ENCODE measurements at places on chromosomes 4 and X.
A peak's percentile ranks its signal among the peaks of the same experiment; 100 is the strongest.

DNA sequence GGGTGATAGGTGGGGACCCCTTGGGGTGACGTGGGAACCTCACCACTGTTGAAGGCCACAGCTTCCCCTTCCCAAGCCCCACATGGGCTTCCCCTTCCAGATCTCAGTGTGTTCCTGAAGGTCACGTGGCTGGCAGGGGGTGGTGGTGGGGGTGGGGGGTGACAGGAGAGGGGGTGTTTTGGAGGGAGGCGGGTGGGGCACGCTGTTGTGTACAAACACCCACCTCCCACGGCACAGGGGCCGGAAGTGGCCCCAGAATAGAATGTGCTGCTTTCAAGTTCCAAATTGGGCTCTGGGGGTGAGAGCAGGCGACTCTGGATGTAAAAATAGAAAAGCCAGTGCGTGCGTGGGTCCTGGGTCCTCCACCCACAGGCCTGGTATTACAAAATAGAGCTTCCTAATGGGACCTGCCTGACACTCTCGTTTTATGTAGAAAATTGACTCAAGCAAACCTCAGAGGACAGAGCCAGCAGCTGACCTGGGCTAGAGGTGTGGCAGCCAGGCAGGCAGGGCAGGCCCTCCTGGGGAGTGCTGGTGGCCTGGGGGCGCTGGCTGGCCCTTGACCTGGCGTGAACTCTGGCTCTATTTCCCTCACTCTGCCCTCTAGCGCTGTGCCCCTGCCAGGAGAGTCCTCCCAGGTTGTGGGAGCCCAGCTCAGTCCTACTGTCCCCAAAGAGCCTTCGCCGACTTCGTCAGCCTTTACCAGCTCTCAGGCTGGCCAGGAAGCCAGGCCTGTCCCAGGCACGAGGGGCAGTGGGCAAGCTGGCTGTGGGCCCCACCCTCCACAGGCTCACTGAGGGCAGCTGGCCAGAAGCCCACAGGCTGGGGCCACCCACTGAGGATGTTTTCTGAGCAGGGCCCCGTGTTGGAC lies 5.4 kb upstream of the SH3BP2 start:
- peak; percentile 64 for DNase-seq

DNA sequence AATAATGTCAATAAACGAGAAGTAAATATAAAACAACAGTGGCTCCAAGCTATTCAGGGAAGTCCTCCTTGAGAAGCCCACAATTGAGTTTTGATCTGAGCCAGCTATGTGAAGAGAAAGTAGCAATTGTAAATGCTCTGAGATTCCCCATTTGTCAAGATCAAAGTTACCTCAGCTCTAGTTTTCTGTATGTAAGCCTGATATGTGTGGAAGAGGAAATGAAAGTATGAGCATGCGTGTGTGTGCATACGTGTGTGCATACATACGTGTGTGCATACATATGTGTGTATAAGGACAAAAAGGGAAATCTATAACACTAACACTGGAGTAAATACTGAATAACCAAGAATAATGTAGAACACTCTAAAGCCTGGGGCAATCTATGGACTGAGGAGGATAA lies 130.3 kb downstream of the SCFD2 start:
- no peak for DNase-seq

DNA sequence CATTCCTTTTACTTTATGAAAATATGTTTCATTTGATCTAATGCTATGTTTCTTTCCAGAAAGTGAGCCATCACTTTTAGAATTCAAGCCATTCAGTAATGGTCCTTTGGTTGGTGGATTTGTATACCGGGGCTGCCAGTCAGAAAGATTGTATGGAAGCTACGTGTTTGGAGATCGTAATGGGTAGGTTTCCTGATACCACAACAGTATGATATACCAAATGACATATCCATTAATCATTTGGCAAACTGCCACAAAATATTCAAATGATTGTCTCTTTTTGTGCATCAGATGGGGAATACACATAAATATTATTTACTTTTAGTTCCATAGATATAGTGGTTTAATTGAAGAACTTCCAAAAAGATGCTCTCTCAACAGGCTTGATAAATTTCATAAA lies 68.2 kb downstream of the HHIP start:
- no peak for DNase-seq

DNA sequence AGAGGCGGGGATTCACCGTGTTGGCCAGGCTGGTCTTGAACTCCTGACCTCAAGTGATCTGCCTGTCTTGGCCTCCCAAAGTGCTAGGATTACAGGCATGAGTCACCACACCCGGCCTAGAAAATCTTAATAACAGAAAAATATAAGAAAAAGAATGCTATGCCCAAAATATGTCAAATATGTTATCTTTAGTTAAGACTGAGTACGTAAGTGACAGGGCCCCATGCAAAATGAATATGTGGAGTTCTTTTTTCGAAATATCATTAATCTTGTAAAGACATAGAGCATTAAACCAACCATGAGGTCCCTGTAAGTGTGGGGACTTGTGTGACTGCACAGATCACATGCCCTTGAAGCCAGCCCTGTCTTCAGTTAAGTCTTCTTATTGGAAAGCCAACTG lies 8.9 kb upstream of the ZNF518B start:
- no peak for DNase-seq

- DNase-seq, result no peak
Measured at GRCh38 chr4:156536661-156537060, 434.9 kb downstream of the PDGFC start.

- DNase-seq, result no peak
Measured at GRCh38 chrX:138287205-138287877, 424.2 kb downstream of the FGF13 start.

- no peak for DNase-seq
Measured at GRCh38 chr4:124931050-124931449, 218.5 kb upstream of the ANKRD50 start.

DNA sequence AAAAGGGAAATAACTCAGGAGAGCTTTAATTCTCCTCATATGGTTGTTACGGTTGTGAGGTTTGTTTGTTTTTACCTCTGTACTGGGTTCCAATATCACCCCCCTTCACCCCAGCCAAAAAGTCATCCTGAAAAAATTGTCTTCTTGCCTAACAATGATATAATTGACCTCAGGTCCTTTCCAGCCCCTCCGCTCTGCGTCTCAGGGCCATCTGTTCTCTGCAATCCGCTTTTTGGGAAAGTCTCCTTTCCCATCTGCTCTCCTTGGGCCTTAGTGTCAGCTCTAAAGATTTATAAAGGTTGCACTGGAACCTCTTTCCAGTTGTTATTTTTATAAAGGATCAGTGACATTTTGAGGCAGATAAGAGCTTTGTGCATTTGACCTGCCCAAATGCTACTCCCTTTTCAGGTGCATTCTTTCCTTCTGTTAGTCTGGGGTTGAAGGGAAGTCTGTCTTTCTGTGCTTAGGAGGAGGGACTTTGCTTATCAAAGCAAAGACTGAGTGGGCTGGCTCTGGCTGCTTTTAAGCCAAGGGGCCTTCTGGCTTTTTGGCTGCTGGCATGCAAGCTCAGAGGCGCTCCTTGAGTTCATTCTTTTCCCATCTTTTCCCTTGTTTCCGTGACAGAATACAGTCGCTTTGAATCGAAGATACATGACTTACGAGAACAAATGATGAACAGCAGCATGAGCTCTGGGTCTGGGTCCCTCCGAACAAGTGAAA lies 34.1 kb downstream of the DLG3 start:
- no peak for DNase-seq

DNA sequence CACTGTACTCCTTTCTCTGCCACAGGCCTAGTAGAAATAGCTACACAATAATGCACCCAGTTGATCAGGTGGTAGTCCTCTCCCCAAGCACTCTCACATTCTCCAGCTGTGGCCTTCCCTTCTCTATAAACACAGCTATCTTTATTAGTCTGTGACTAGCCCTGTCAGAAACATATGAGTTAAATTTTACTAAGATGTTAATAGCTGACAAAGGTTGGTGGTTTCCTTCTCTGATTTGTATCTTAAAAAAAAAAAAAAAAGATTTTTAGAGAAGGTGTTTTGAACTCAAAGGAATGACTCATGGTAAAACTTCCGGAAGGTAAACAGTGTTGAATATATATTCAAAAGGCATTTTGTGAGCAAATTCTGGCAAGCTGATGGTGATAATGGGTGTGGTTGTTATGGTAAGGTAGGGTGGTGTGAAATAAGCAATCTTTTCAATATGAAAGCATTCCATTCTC lies 327.4 kb downstream of the PPP3CA start:
- DNase-seq, result peak; percentile 63

DNA sequence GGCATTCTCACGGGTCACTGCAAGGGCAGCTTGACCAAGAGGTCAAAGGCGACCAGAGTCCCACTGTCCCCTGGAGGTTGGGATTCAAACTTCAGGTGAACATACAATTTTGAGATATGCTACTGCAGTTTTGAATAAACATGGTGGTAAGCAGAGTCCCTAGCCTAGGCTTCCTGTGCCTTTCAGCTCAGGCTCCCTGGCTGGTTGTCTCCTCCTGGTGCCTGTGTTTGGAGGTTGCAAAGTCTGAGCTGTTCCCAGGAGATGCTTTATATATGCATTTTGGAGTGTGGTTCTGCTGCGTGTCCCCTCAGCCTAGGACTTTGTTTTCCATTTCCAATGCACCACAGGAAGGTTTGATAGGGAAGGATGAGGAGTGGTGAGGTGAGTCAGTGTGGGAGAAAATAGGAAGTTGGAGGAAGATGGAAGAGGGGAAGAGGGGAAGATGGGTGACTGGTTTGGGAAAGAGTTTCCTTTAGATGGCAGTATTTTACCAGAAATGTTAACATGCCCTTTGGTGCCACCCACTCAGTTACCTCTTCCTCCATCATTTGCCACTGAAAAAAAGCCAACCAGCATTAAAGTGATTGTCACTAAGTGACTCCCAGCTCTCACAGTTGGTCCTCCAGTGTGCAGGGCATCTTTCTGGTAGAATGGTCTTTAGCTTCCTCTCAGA lies 211.7 kb upstream of the AGTR2 start:
- no peak for DNase-seq

DNA sequence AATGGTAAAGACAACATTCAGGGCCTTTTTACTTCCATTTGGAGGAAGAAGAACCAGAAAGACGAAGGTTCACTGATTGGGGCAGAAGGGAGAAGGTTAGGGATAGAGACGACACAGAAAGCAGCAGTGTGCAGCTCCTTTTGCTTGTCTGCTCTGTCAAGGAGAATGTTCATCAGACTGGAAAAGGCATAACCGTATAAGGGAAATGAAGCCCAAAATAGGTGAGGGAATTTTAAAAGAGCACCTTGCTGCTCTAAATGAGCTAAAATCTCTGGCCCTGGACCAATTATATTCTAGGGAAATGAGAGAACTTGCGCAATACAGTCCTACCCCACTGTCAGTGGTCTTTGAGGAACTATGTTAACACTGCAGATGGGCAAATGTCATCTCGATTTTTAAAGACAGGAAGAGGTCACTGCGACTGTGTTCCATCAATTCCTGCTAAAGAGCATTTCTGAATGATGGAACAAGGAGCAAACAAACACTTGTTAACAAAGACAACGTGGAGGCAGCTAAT lies 909.8 kb upstream of the FTHL17 start:
- no peak for DNase-seq

GRCh38 chr4:15964159-15964558 lies 1.2 kb upstream of the FGFBP2 start:
- DNase-seq, result no peak

GRCh38 chr4:105641845-105642244 lies 66.6 kb downstream of the INTS12 start:
- no peak for DNase-seq

GRCh38 chrX:118879586-118879985 lies 56.0 kb downstream of the ZCCHC12 start:
- DNase-seq, result no peak

GRCh38 chrX:152444338-152444737 lies 6.8 kb downstream of the GABRA3 start:
- DNase-seq, result no peak

DNA sequence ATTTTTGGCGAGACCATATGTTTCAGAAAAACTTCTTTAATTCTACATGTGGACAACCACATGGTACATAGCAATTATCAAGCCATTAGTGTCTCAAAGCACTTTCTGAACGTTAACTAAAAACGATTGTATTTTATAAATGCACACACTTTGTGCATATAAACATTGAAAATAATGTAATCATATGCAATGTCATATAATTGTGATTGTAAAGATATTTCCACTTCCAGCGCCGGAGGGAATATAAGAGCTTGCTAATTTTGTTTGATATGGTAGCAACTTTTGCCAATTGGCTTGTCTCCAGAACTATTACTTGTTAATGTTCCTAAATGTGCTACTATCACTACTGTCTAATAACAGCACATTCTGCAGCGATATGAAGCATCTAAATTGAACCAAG lies 162.3 kb upstream of the SMIM31 start:
- no peak for DNase-seq

- no peak for DNase-seq
Measured at GRCh38 chr4:122762966-122763716, 30.6 kb downstream of the BBS12 start.

DNA sequence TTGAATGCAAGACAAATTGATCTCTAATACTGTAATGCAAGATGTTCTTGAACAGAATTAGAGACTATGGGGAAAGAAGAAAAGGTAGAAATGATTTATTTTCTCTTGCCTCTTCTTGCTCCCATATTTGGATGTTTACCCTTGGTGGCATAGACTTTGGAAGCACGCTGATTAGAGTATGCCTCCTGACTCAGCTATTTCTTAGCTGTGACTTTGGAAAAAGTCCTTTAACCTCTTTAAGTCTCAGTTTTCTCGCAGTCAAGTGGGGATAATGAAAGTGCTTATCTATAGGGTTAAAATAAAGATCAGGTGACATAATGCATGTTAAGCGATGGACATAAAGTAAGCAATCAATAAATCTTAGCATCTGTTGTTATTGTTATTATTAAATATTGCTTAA lies 545.5 kb downstream of the GLUD2 start:
- no peak for DNase-seq

DNA sequence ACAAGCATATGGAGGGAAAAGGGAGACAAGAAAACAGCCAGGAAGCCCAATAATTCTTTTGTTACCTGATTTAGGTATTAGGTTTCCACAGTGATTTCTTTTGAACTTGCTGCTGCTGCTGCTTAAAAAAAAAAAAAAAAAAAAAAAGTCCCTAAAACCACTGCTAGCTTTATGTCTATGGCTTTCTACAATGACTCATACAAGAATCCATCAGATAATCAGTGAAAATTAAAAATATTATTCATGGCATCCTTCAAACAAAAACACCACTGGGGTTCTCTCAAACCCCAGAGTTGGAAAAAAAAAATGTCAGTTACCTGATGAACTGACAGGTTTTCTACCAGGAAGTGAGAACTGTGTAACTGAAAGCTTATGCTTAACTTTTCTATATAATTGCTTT lies 14.3 kb downstream of the EPHA5 start:
- DNase-seq, result no peak

GRCh38 chr4:2417765-2418649 lies at the start of gene ZFYVE28:
Gene ZFYVE28, minus strand, starts transcription at chr4:2418645. Its CDS starts 322 bp downstream, at chr4:2418323.
- DNase-seq, result no peak

GRCh38 chr4:165982934-165983333 lies 109.9 kb downstream of the TLL1 start:
- no peak for DNase-seq

GRCh38 chr4:72006586-72006985 lies 25.2 kb upstream of the NPFFR2 start:
- no peak for DNase-seq

- no peak for DNase-seq
Measured at GRCh38 chr4:168880811-168881595, 129.1 kb downstream of the CBR4 start.

Measured in activated CD8-positive, alpha-beta memory T cell treated with anti-CD3 and anti-CD28 coated beads, Interleukin-2, amount 10 ng/mL, durations not matched to agents 7 days and 5 days (primary cell).